ENCODE measurements at places on chromosomes 5 and 9.

- no peak for DNase-seq
Measured at GRCh38 chr5:58961631-58962280, 378.9 kb downstream of the RAB3C start.

GRCh38 chr5:150155258-150156026 lies at the start of gene PDGFRB:
Gene PDGFRB, minus strand, starts transcription at chr5:150155845. Its CDS starts 18,798 bp downstream, at chr5:150137047.
- DNase-seq, result peak; percentile 93

- DNase-seq, result no peak
Measured at GRCh38 chr9:37197158-37198038, 77.0 kb downstream of the ZCCHC7 start.

DNA sequence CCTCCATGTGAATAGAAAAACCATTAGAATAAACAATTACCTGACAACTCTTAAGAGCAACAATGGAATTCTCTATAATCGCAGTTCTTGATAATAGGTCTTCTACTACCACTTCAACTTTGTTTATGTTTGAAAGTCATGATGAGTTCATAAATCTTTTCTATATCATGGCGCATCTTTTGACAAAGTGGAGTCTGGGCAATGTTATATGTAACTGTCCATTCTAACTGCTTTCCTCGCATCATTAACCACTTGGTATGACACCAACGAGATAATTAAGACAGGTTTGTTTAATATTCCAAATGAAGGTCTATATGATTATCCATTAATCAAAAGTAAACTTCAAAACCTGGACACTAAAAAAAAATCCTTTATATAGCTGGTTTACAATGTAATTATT lies 272.0 kb downstream of the DENND1A start:
- DNase-seq, result no peak

DNA sequence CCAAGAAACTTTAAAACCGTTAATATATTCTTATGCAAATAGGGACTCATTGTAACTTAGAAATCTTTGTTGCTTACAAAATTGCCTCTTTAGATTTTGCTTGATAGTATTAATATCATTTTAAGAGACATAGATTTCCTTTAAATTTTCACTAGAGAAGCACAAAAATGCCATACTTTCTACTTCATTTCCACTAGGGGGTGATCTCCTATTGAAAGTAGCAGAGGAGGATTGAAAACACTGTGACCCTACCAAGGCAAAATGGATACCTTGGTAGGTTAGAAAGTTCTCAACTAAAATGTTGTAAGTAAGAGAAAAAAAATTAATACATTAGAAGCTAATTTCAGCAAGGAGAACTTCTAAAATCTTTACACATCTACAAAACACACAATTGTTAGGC lies 204.9 kb downstream of the CHSY3 start:
- DNase-seq, result no peak

All from AG09319 (cell line).